ENCODE measurements at places on chromosomes 5 and 9.
A peak's percentile ranks its signal among the peaks of the same experiment; 100 is the strongest.

- H3K4me1 ChIP-seq: peaks cover 8% of the 10 kb centered on the region
- no peak overlapping the region for H3K4me3 ChIP-seq
- H3K27me3 ChIP-seq: no peaks in the 10 kb centered on the region
These were observed 51.2 kb upstream of the ZSWIM6 start for GRCh38 chr5:61280761-61281427.

- DNase-seq: peak; percentile 51
- H3K4me3 ChIP-seq: no peak overlapping the region
- H3K27me3 ChIP-seq: no peaks in the 10 kb centered on the region
- peaks cover 6% of the 10 kb centered on the region for H3K4me1 ChIP-seq
These were observed 23.3 kb downstream of the TNFSF8 start for GRCh38 chr9:114906922-114907571.

DNA sequence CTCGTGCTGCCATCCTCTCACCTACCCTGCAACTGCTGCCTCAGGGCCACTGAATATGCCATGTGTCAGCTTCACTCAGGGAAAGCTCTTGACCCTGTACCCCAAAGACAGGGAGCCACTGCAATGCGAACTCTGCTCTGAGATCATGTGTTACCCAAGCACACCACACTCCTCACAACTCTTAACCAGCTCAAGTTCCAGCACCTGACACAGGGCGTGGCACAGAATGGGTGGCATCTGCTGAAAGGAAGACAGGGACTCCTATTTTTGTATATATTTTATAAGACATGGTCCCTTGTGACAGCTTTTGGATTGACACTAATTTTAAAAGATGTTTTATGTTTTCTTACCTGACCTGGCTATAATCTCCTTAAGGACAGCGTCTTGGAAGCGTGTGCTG is 10.7 kb downstream of the PHYKPL start:
- no peaks in the 10 kb centered on the region for H3K27me3 ChIP-seq
- DNase-seq: no peak
- H3K36me3 ChIP-seq: peaks cover 75% of the 10 kb centered on the region
- H3K27ac ChIP-seq: no peak overlapping the region
- H3K4me3 ChIP-seq: no peak overlapping the region

DNA sequence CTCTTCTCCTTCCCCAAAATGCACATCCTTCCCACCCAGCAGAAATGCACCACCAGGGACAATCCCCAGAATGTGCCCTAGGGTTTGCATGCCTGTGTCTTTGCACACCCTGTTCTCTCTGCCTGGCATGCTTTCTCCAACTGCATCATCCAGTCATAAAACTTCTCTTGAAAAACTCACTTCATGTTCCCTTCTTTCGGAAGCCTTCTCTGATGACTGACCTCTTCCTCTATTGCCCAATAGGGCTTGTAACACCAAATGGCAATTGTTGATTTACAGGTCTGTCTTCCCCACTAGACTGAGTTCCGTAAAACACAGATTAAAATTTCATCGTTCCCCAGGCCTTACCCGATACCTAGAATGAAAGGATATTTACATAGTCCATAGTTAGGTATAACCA is 83.1 kb upstream of the SPOCK1 start:
- no peak overlapping the region for H3K27ac ChIP-seq
- no peak overlapping the region for H3K4me3 ChIP-seq
- H3K36me3 ChIP-seq: no peaks in the 10 kb centered on the region
- H3K27me3 ChIP-seq: peaks cover 11% of the 10 kb centered on the region

DNA sequence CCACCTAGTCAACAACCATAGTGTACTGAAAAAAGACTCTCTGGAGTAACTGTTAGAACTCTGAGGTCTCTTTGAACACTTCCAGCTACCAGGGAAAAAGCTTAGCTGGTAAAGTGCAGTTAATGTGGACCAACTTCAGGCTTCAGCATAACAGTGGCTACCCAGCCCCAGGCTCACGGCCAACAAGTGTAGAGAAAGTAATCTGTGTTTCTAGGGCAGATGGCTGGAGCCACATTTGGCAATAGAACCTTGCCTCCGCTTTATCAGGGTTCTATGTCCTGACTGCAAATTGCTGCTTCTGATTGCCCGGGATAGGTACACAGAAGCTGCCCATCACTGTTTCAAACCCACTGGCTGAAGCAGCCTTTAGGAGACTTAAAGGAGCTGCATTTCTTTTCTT is 76.0 kb upstream of the SIMC1 start:
- DNase-seq: no peak
- no peaks in the 10 kb centered on the region for H3K4me1 ChIP-seq
- H3K4me3 ChIP-seq: no peak overlapping the region
- peaks cover 24% of the 10 kb centered on the region for H3K27me3 ChIP-seq
- H3K27ac ChIP-seq: no peak overlapping the region

GRCh38 chr9:123834218-123834888 is 95.6 kb downstream of the DENND1A start:
- peaks cover 8% of the 10 kb centered on the region for H3K4me1 ChIP-seq
- no peaks in the 10 kb centered on the region for H3K27me3 ChIP-seq
- H3K36me3 ChIP-seq: no peaks in the 10 kb centered on the region

DNA sequence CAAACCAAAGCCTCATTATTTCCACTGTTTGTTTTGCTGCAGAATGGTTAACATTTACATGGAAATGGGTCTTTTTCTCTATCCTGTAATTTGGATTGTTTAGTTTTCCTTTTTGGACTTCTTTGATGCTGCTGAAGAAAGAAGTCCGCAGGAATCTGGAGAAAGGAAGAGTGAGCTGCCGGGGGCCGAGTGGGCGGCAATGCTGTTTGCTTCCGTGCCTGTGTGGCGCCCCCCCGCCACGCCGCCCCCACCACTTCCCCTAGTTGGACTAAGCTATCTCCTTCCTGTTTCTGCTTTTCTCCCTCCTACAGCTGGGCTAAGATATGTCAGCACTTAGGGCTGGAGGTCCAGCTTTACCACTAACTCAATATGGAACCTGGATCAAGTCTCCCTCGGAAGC is 39.7 kb downstream of the ACTL7B start:
- no peaks in the 10 kb centered on the region for H3K27me3 ChIP-seq
- H3K4me1 ChIP-seq: no peaks in the 10 kb centered on the region
- no peak for DNase-seq
- no peak overlapping the region for H3K4me3 ChIP-seq
- no peaks in the 10 kb centered on the region for H3K36me3 ChIP-seq
- no peak overlapping the region for H3K27ac ChIP-seq

GRCh38 chr5:125276096-125276495 is 529.7 kb upstream of the ZNF608 start:
- DNase-seq: no peak
- no peaks in the 10 kb centered on the region for H3K27me3 ChIP-seq
- no peaks in the 10 kb centered on the region for H3K36me3 ChIP-seq
- no peak overlapping the region for H3K27ac ChIP-seq
- H3K4me3 ChIP-seq: no peak overlapping the region
- H3K4me1 ChIP-seq: peaks cover 24% of the 10 kb centered on the region

- H3K27me3 ChIP-seq: no peaks in the 10 kb centered on the region
- H3K4me3 ChIP-seq: no peak overlapping the region
- peaks cover 5% of the 10 kb centered on the region for H3K36me3 ChIP-seq
- H3K27ac ChIP-seq: no peak overlapping the region
- H3K4me1 ChIP-seq: peaks cover 11% of the 10 kb centered on the region
These were observed 420.0 kb downstream of the SEMA5A start for GRCh38 chr5:9125852-9126251.

DNA sequence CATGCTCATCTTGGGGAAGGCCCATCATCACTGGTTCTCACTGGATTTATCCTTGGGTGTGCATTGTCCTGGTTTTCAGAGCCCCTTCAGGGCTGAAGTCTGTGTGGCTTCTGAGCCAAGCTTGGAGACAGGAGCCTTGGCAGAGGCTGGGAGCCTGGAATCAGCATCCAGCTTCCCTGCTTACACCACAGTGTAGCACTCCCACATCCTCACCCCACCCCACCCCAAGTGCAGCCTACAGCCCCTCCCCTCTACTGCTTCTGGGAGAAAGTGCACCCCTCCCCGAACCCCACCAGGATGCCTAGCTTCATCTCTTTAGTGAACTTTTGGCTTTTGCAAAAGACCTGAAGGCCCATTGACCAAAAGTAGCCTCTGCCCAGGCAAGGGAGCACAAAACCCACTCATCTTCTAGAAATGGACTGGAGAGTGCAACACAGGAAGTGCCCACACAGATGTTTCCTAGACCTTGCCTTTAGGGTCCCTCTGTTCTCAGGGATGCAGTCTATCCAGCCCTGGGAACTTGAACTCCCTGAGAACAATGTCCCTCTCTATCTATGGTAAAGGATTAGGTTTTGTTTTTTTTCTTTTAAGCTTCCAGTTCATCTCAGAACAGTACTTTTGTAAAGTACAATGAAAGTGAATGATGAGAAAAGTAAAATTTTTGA is 189.7 kb downstream of the PALM2AKAP2 start:
- H3K4me3 ChIP-seq: no peak overlapping the region
- H3K27me3 ChIP-seq: no peaks in the 10 kb centered on the region
- H3K27ac ChIP-seq: no peak overlapping the region
- H3K4me1 ChIP-seq: peaks cover 18% of the 10 kb centered on the region
- DNase-seq: no peak

DNA sequence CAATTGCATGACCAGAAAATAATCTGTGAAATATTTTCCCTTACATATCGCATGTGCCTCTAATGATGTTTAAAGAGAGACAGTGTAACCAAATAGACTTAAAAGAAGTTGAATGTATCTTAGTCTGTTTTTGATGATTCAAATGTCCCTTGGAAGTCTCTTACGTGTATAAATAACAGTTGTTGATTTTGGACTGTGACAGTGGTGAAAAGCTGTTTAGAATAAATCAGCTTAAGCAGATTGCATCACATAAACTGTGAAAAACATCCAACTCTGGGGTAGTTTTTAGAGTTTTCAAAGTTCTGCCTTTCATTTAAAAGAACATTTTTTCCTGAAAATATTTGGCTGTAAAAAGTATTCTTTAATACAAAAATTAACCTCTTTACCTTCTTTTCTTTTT is 301.1 kb downstream of the PRR16 start:
- H3K27me3 ChIP-seq: no peaks in the 10 kb centered on the region
- H3K27ac ChIP-seq: no peak overlapping the region
- no peak overlapping the region for H3K4me3 ChIP-seq
- H3K4me1 ChIP-seq: no peaks in the 10 kb centered on the region

GRCh38 chr9:127498298-127498697 is 47.0 kb downstream of the LRSAM1 start:
- no peak for DNase-seq
- no peak overlapping the region for H3K27ac ChIP-seq
- no peak overlapping the region for H3K4me3 ChIP-seq
- H3K27me3 ChIP-seq: no peaks in the 10 kb centered on the region
- peaks cover 31% of the 10 kb centered on the region for H3K36me3 ChIP-seq

DNA sequence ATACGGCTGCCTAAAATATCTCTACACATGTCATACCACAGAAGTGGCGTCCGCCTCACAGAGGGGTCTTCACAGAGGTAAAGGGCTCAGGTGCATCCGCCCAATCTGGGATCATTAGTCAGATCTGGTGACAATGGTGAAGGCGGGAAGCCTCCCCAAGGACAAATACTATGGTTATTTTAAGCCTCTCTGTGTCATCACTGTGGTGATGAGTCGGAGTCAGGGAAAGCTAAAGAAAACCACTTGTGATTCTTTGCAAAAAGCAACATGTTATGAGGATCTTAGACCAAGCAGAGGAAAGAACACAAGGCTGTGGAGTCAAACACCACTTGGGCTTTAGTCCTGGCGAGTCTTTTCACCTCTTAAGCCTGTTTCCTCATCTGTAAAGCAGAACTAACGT is 190.4 kb downstream of the DRD1 start:
- no peak for DNase-seq
- no peaks in the 10 kb centered on the region for H3K27me3 ChIP-seq
- H3K4me1 ChIP-seq: no peaks in the 10 kb centered on the region
- no peaks in the 10 kb centered on the region for H3K36me3 ChIP-seq
- no peak overlapping the region for H3K4me3 ChIP-seq

- H3K4me3 ChIP-seq: no peak overlapping the region
- H3K4me1 ChIP-seq: no peaks in the 10 kb centered on the region
- H3K36me3 ChIP-seq: peaks cover 28% of the 10 kb centered on the region
- no peak overlapping the region for H3K27ac ChIP-seq
These were observed 91.1 kb downstream of the MVB12B start for GRCh38 chr9:126417684-126418083.

- no peak overlapping the region for H3K27ac ChIP-seq
- H3K4me3 ChIP-seq: no peak overlapping the region
- H3K36me3 ChIP-seq: no peaks in the 10 kb centered on the region
These were observed 23.8 kb downstream of the LOX start for GRCh38 chr5:122054266-122054665.

GRCh38 chr5:14399054-14399692 is 182.4 kb upstream of the OTULINL start:
- no peak overlapping the region for H3K27ac ChIP-seq
- no peaks in the 10 kb centered on the region for H3K27me3 ChIP-seq
- DNase-seq: no peak
- H3K36me3 ChIP-seq: peaks cover 83% of the 10 kb centered on the region

GRCh38 chr5:142426129-142427014 is 101.6 kb upstream of the SPRY4 start:
- no peaks in the 10 kb centered on the region for H3K27me3 ChIP-seq
- peaks cover 14% of the 10 kb centered on the region for H3K4me1 ChIP-seq
- H3K27ac ChIP-seq: no peak overlapping the region
- no peaks in the 10 kb centered on the region for H3K36me3 ChIP-seq
- no peak for DNase-seq

DNA sequence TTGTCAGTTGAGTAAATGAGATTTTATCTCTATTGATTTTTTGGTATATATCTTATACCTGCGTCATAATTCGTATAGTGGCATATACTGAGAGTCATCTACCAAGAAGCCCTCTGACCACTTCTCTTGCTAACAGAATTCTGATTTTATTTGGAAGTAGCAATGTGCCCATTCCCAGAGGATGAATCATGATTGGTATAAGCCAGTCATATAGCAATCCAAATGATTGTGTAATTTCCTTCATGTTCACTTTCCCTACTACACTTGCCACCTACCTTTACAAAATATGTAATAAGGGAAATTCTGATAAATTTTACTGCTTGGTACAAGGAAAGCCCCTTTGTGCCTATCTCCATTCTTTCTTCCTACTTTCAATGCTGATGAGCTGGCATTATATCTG is 16.1 kb upstream of the ZNF462 start:
- DNase-seq: no peak
- H3K4me3 ChIP-seq: no peak overlapping the region
- no peaks in the 10 kb centered on the region for H3K36me3 ChIP-seq
- no peaks in the 10 kb centered on the region for H3K4me1 ChIP-seq
- no peak overlapping the region for H3K27ac ChIP-seq

DNA sequence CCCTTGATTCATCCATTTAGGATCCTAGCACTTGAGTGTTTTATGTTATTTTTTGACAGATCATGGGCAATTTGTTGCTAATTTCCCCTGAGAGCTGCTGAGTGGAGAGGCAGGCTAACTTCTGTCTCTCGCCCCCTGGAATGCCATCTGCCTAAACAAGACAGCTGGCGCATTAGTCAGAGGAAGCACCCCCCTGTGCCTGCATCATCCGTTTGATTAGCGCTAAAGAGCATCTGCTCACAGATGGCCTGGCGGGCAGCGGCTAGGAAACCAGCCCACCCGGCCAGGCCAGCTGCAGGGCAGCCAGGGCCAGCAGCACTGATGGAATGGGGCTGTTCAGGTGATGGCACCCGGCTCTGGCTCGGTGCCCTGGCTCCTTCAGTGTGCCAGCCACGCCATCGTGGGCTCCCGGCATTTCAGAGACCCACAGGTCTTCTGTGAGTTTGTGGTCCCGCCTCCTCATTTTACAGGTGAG is 22.9 kb upstream of the ASS1 start:
- no peaks in the 10 kb centered on the region for H3K36me3 ChIP-seq
- no peaks in the 10 kb centered on the region for H3K27me3 ChIP-seq
- DNase-seq: no peak
- peaks cover 2% of the 10 kb centered on the region for H3K4me1 ChIP-seq
- H3K27ac ChIP-seq: no peak overlapping the region
- no peak overlapping the region for H3K4me3 ChIP-seq

GRCh38 chr5:14663734-14664269 is 716 bp upstream of the OTULIN start:
- H3K36me3 ChIP-seq: no peaks in the 10 kb centered on the region
- peak overlapping the region; percentile 86 for H3K27ac ChIP-seq
- peak overlapping the region; percentile 90 for H3K4me3 ChIP-seq
- no peaks in the 10 kb centered on the region for H3K27me3 ChIP-seq
- H3K4me1 ChIP-seq: peaks cover 3% of the 10 kb centered on the region
